ENCODE measurements at places on chromosomes 6 and 20. TPM values are rescaled to one million over a fixed set of nuclear protein-coding genes. Genes with fewer than 3 reads are reported as not detected.
A peak's percentile ranks its signal among the peaks of the same experiment; 100 is the strongest.

DNA sequence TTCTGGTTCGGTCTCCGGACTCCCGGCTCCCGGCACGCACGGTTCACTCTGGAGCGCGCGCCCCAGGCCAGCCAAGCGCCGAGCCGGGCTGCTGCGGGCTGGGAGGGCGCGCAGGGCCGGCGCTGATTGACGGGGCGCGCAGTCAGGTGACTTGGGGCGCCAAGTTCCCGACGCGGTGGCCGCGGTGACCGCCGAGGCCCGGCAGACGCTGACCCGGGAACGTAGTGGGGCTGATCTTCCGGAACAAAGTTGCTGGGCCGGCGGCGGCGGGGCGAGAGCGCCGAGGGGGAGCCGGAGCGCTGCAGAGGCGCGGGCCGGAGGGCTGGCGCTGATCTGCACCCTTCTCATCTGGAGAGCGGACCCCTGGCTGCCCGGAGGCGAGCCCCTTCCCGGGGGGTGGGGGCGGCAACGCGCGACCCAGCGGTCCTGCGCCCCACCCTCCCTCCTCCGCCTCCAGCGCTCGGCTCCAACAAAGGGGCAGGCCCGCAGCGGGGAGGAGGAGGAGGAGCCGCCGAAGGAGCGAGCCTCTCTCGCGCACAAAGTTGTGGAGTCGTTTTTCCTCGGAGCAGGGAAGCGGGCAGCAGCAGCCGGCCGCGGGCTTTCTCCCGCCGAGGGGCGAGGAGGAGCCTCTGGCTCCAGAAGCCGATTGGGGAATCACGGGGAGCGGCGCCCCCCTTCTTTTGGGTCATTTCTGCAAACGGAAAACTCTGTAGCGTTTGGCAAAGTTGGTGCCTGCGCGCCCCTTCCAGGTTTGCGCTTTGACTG, at the start of gene UTRN:
UTRN (plus strand) TSS at position 553 of the 765 bp plus-strand sequence. CDS start 6,494 bp downstream, outside the sequence.
- peak; percentile 86 for DNase-seq

DNA sequence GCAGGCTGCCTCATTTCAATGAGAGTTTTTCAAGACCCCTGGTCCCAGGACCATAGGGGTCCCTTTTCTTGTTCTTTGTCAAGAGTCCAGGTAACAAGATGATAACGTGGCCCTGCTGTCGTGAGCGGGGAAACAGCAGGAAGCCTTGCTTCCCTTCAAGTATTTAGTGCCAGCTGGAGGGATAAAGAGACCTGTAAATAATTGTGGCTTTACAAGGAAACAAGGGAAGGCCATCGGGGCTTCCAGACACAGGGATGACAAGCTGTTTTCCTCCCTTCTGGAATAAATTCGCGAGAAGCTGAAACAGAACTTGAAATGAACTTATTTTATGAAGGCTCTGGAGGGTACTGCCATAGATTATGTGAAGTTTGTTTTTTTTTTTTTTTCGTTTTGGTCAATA, 163.2 kb downstream of the SYNDIG1 start:
- DNase-seq, result no peak

DNA sequence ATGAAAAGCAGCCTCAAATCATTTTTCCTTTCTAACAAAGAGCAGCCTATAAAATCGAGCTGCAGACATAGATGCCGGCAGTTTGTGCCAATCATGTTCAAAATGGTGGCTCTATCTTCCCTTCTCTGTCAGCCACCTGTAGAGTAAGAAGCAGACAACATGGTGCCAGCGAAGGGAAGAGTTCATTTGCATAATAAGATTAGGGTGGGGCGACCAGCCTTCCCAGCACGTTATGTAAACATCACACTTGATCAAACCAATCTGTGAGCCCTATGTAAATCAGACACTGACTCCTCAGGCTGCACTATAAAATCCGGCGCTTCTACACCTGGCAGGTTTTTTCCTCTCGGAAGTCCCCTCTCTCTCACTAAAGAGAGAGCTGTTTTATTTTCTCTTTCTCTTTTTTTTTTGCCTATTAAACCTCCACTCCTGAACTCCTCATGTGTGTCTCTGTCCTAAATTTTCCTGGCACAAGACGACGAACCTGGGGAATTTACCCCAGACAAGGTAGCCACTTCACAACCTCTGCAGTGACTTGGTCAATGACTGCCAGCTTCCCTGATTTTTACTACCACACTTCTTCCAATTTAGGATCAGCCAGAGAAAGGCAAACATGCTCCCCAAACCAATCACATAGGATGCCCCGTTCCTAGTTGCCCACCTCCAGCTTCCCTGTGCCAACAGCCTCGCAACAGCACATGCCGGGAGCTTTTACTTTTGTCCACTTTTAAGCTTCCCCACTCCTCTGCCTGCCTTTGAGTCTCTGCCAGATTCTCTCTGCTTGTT, 12.9 kb downstream of the TPMT start:
- no peak for DNase-seq

GRCh38 chr6:14719270-14719669, 526.6 kb upstream of the JARID2 start:
- DNase-seq, result no peak

ADISSP gene
- total RNA-seq, result 23.2 TPM

- no peak for DNase-seq
These were observed 87.8 kb downstream of the PLCB4 start for GRCh38 chr20:9156529-9157280.

SIM1 gene
- total RNA-seq, result not detected

CENPW gene
- total RNA-seq, result 1.9 TPM

NCOA7 gene
- total RNA-seq, result 24.8 TPM

- no peak for DNase-seq
These were observed 711.3 kb upstream of the GJE1 start for GRCh38 chr6:141421378-141421777.

ZBTB24 gene
- total RNA-seq, result 3.9 TPM

GRCh38 chr20:755941-756340, 12.4 kb downstream of the SLC52A3 start:
- DNase-seq, result no peak

PNPLA1 gene
- not detected for total RNA-seq

NOX3 gene
- total RNA-seq, result not detected

PRSS35 gene
- 0.94 TPM for total RNA-seq

DNA sequence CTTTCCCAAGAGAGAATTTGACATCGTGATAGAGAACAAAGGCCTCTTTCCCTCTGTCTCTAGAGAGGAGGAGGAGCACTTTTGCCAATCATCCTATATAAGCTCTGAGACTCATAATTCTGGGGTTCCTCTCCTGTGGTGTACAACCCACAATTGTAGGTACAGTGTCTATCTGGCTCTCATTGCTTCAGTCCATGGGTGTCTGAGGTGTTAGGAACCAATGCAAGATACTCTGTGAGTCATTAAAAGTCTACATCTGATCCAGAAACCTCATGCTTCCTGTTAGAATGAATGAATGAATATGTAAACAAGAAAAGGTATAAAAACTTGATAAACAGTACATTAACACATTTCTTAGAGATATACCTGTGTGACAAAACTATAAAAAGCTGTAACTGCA, 356.7 kb downstream of the QKI start:
- DNase-seq, result no peak

KHDRBS2 gene
- 0.12 TPM for total RNA-seq

LY6G6F gene
- total RNA-seq, result not detected

PNLDC1 gene
- total RNA-seq, result not detected

GRCh38 chr20:58498470-58499068, 16.6 kb downstream of the APCDD1L start:
- DNase-seq, result no peak

CD40 gene
- 13.7 TPM for total RNA-seq

- DNase-seq, result no peak
These were observed 224.7 kb downstream of the PLCB1 start for GRCh38 chr20:8356806-8357205.

- no peak for DNase-seq
These were observed 645.0 kb downstream of the PHF3 start for GRCh38 chr6:64280569-64280968.

DNA sequence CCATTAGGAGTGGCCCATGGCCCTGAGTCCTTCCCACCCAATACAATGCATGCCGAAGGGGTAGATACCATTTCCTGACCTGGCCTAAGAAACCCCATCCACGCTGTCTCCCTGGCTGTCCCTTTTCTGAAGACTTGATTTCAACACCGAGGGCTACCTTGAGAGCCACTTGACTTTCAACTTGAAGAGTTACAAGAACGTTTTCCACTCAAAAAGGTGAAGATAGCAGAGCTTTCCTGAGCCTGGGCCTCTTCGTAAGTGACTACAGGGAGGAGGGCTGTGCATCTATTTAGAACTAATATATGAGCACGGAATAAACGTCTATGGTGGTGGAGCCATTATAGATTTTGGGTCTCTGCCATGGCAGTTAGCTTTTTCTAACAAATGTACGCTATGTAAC, 14.4 kb upstream of the PPP1R14C start:
- DNase-seq, result no peak

DNA sequence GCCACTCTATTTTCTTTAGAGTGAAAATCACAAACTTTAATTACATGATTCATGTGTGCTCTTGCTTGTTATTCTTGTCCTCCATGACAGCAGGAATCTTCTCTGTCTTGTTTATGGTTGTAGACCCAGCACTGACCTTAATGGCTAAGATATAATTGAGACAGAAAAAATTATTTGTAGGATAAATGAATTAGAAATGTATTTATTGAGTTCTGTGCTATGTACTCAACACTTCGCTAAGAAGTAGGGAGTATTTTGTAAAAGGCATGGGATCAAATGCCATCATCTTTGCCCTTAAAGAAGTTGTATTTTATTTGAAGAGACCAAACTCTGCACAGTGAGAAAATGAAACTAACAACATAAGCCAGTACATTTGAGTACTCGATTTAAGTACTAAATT, 71.2 kb downstream of the CBLN4 start:
- DNase-seq, result no peak

DNA sequence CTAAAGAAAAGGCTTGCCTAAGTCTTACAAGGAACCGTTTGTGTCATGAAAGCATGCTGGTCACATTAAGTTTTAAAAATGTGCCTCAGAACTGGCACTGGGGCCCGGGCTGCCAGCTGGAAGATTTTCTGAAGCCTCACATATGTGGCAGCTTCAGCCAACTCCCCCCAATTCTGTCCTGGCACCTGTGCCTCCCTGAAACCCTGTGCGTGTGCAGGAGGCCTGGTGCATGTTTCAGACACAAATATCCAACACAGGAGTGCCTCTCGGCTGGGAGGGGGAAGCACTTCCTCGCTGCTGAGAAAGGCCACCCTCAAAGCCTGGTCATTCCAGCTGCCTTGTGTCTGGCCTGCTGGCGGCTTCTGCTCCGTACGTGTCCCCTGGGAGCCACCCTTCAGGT, 188.5 kb upstream of the SNX9 start:
- DNase-seq, result no peak

- DNase-seq, result no peak
These were observed 36.7 kb upstream of the ASXL1 start for GRCh38 chr20:32321390-32321789.

DNA sequence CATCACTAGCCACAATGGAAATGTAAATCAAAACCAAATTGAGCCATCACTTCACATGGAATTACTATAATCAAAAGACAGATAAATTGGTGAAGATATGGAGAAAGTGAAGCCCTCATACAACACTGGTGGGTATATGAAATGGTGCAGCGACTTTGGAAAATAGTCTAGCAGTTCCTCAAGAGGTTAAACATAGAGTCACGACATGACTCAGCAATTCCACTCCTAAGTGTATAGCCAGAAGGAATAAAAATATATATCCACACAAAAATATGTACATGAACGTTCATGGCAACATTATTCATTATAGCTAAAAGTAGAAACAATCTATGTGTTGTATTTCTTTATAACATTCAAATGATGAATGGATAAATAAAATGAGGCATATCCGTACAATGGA, 33.1 kb upstream of the SH3BGRL2 start:
- DNase-seq, result no peak

FABP7 gene
- total RNA-seq, result 0.21 TPM

DNA sequence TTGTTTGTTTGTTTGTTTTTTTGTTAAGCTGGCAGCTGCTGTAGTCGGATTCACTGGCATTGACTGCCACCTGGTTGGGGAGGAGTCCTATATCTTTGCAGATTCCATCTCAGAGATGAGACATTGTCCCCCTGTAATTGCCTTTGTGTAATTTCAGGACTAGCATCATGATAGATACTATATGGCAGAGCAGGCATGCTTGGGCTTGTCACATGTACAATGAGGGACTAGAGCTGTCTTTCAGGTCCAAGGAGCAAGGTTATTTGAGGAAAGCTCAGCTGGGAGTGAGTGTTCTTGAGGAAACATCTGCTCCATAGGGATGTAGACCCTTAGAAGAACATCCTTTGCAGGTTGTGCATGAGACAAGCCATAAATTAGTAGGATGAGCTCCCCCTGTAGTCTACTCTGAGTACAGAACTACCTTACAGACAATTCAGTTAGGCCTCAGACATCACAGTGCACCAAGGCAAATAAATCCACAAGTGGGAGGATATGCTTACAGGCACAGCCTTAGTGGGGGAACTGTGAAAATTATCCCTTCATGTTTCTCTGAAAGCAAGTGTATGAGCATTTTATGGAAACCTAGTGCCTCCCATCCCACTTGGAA, 62.1 kb downstream of the BMP2 start:
- no peak for DNase-seq

GRCh38 chr6:19682859-19683258, 154.3 kb upstream of the ID4 start:
- no peak for DNase-seq

DNA sequence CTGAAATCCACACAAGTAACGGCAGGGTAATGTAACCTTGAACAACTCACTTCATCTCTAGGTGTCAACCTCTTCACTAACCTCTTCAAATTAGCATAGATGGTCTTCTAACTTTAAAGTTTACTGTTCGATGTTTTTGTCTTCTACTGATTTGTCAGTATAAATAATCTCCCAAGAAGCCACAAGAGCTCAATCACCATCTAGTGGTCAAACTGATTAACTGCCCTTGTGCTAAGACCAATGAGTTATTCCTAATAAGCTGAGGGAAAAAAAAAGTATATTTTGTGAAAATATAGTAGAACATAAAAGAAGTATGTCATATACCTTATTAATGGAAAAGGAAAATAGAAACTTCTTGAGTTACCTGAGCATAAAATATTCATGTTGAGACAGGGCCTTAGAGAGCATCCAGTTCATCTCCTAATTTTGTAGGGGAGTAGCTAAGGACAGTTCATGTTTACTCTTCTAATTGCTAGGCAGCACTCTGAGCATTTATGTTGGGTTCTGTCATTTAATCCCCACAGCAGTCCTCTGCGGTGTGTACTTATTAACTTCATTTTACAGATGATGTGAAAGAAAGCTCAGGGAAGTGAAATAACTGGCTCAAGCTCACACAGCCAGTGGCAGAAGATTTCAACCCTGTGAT, 317.1 kb downstream of the ESR1 start:
- DNase-seq, result no peak

DNA sequence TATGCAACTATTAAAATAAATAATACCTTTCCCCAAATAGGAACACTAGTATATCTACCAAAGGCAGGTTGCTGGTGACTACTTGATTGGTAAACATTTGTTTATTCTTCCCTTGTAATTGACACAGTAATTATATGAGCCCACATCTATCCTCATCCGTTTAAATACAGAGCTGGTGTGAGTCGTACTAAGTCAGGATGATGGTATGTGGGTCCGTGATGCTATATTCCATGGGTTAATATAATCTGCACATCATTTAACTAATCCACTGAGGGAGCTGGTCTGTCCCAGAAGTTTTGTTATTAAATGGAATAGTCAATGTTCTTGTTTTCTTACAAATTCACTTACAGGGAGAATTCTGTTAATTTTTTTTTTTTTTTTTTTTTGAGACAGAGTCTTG, 164.0 kb upstream of the AGPAT4 start:
- DNase-seq, result no peak
